ENCODE measurements at places on chromosomes 13 and 19.

GRCh38 chr19:10882108-10882457 lies 10.7 kb downstream of the CARM1 start:
- no peak for DNase-seq

DNA sequence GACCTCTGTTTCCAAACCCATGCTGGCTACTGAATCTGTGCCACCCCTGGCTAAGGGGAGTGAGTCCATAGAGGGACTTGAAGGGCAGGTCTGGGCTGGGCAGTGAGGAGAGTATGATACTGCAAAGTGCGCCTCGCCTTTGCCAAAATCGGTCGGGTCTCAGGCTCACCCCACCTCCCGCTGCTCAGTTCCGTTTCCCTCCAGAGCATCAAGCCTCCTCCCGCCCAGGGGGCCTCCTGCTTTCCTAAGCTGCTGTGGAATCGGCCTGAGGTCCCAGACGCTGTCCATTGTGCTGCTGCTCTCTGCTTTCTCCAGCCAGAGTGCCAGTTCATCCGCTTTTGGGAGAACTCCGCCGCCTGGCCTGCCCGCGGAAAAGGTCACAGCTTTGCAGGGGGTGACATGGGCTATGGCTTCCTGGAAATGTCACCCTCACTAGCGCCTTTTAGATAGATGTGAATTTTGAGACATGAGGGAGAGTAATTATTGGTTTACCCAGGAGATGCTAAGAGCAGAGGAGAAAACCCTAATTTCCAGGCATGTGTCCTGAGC lies 1418.4 kb downstream of the UQCRFS1 start:
- DNase-seq = peak; percentile 4

DNA sequence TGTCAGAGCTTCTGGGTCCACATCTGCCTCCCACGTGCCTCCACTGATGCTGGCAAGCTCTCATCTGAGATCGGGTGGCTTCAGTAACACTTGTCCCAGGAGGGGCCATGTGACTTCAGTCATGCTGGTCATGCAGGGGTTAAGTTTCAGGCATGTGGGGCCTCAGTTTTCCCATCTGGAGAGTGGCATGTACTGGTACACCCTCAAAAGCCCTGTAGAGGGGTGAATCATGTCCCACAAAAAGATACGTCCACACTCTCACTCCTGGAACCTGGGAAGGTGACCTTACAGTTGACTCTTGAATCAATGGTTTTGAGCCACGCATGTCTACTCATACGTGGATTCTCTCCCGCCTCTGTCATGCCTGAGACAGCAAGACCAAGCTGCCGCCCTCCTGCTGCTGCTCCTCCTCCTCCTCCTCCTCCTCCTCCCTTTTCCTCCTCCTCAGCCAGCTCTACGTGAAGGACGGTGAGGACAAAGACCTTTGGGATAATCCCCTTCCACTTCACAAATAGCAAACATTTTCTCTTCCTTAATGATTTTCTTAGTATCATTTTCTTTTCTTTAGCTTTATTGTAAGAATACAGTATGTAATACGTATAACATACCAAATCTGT lies 53.7 kb downstream of the COMP start:
- DNase-seq = no peak

- DNase-seq = no peak
These were observed 888.6 kb downstream of the DIAPH3 start for GRCh38 chr13:59274958-59275727.

DNA sequence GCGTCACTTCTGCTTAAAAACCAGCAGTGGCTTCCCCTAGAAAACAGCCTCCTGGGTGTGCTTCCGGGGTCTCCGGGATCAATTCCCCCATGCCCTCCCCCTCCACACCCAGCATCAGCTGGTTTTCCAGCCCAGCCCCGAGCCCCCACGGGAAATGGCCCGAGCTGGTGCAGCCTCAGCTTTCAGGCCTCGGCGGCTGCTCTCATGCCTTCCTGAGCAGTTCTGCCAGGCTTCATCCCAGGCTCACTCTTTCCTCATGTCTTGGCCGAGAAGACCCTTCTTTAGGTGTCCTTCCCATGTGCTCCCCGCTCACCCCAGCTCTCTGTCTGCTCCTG lies 103.1 kb upstream of the RNF113B start:
- no peak for DNase-seq

- DNase-seq = no peak
These were observed 631 bp downstream of the LACC1 start for GRCh38 chr13:43880214-43880855.

DNA sequence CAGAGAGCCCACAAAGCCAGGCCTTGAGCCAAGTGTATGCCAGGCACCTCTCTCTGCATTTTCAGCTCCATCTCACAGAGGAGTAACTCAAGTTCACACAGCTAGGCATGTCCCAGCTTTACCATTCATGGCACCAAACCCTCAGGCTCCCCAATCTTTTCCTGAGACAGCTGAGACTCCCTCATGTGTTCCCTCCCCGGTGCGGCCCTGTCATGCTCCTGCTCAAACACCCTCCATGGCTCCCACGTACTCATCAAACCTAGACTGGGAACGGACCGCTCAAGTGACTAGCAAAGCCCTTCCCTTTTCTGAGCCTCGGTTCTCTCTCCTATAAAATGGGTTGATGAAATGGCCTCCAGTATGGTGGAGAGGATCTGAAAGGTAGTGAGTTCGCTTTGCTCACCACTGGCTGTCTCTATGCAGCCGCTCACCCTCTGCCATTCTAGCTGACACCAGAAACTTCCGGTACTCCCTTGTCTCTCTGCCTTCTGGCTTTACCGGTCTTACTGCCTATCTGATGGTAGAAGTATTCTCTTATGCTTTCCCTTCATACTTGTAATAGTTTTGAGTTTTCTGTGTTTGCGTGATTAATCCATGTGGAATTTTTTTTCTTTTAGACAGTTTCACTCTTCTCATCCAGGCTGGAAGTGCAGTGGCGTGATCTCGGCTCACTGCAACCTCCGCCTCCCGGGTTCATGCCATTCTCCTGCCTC lies 7.8 kb upstream of the SLC44A2 start:
- DNase-seq = no peak

DNA sequence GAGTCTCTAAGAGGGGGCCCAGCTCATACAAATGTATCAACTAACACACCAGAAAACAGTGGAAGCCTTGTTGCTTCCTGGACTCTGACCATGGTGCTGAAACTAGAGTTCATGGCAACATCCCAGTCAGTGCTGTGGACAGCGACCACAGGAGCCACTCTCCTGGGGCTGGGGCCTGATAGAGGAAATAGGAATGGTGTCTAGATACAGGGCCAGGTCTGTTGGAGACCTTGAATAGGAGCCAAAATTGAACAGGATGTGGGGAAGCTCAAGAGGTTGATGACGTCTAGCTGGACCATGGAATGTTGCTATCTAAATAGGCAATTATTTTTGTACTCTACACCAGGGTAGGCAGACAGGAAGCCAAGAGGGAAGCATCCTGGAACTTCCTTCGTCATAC lies 21.7 kb downstream of the LILRB4 start:
- DNase-seq = no peak

- DNase-seq = no peak
These were observed 3.2 kb downstream of the ARHGAP35 start for GRCh38 chr19:46863818-46864629.

- no peak for DNase-seq
These were observed 133.9 kb downstream of the KL start for GRCh38 chr13:33150126-33150525.

Measured in GM19239 (cell line).